Dermis microvascular lymphatic vessel endothelial cell (primary cell): ENCODE measurements at places on chromosomes 4 and X.

- DNase-seq: peak; percentile 51
These were observed 214.5 kb upstream of the TACR3 start for GRCh38 chr4:103934178-103934789.

- DNase-seq: no peak
These were observed 7.8 kb upstream of the PPARGC1A start for GRCh38 chr4:23897564-23898109.

- no peak for DNase-seq
These were observed 6.5 kb downstream of the IGBP1 start for GRCh38 chrX:70139736-70140135.

- no peak for DNase-seq
These were observed 166.7 kb downstream of the ANTXR2 start for GRCh38 chr4:79906303-79906702.

DNA sequence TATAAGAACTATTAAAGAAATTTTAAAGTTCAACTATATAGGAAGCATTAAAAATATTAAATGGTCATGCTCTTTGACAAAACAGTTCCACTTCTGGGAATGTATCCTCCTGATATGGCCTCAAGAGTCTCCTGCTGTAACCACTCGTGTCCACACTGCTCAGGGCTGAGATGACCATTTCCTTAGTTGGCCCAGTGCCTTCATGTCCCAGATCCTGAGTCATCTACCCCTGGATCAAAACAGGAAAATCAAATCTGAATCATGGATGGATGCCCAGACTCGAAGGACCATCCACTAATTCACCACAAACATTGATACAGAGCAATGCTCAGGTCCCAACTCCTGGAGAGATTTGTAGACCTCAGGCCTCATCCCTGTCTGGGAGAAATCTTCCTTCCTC, 44.7 kb downstream of the GPRASP3 start:
- peak; percentile 92 for DNase-seq

- no peak for DNase-seq
These were observed 136.0 kb upstream of the NPY2R start for GRCh38 chr4:155072417-155072816.

- DNase-seq: no peak
These were observed 26.4 kb upstream of the HPGDS start for GRCh38 chr4:94369046-94369445.

GRCh38 chr4:10381146-10381545, 76.1 kb downstream of the ZNF518B start:
- DNase-seq: no peak

DNA sequence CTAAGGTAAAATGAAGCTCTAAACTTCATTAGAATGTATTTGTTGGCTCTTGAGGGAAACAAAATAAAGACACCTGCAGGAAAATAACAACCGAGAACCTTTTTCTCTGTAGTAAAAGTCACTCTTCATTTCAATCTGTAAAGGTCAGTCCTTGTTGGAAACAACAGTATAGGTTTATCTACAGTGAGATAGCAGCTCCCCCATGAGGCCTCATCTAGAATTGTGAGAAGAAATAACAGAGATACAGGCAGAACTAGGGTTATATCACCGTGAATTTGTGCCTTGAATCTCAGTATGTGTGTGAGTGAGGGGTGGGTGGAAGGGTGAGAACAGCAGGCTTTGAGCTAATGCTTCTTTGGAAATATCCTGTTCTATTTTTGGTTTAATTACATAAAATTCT, 107.8 kb upstream of the FMR1 start:
- DNase-seq: no peak
